Posterior vena cava (tissue), 2 donors: ENCODE measurements at places on chromosomes 4 and X.

DNA sequence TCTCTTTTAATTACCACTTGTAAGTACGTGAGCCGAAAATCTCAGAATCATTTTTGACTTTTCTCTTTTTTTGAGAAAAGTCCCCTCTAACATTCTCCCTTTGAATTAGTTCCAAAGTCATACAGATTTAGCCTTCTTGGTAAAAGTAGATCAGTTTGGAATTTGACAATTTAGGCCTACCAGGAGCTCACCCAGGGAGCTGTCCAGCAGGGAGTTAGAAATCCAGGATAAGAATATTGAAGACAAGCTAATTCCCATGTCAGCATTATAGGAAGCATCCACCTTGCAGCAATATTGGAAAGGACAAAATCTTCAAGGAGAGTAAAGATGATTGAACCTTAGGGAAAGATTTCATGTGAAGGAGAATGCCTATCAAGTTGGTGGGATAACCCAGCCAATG lies 352.2 kb upstream of the CPEB2 start:
- DNase-seq, result no peak

GRCh38 chr4:152996111-152996571 lies 60.0 kb downstream of the FHDC1 start:
- DNase-seq, result no peak

DNA sequence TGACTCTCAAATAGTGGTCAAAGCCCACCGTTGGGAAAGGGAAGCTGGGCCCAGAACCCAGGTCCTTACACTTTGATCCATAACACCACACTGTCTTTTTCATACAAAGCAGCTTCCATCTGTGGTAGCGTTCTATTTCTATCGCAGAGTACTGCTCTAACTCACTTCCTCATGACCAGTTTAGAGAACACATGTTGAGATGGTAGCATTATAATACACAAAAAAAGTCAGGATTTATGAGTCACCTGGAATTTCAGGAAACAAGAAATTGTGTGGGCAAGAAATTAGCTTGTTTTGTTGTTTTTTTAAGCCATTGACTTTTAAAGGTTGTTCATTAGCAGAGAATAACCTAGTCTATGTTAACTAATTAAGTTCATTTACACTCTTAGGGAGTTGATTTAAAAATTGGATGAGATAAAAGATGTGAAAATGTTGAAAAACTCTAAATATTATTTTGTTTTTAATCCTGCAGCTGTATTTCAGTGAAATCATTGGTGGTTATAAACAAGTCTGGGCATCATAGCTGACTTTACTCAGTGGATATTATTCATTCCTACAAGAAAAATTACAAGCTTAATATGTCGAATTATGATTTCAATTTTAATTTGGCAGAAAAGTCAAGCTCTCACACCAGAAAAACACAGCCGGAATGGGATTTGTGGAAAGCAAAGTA lies 1011.1 kb upstream of the HS3ST1 start:
- no peak for DNase-seq

DNA sequence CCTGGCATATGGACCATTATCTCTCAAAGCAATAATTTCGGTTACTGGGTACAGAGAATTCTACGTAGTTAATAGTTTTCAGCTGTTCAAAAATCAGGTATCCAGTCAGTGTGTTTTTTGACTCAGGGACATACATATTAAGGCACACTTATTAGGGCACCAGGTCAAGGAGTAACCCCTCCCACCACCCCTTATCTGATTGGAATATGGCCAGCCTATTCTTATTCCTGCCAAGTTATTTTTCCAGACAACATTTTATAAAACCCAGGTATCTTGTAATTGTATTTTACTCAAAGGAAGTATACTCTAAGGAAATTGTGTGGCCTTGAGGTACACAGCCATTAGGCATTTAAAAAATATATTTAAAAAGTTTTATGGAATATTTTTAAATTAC lies 4.3 kb downstream of the ZFX start:
- DNase-seq, result no peak

DNA sequence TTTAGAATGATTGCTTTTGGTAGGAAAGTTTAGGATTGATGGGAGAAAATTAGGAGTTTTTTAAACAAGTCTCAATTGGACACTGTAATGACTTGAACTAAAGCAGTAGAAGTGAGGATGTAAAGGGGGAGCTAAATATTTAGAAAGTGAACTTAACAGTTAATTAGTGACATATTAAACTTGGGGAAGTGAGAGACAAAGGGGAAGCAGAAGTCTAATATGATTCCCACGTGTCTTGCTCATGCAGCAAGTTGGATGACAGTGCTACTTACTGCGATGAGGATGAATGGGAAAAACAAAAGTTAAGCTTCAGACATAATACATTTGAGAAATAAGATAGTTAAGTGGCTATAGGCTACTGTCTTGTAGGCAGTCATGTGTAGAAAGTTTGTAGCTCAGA lies 110.4 kb downstream of the RPA4 start:
- DNase-seq, result no peak

- DNase-seq, result no peak
Observed at GRCh38 chrX:57119416-57119815, 1.9 kb downstream of the SPIN2B start.

GRCh38 chr4:159107203-159107925 lies 4.5 kb downstream of the RAPGEF2 start:
- DNase-seq, result no peak

- DNase-seq, result no peak
Observed at GRCh38 chrX:19512961-19513360, 2.3 kb downstream of the MAP3K15 start.

- DNase-seq, result no peak
Observed at GRCh38 chr4:77006753-77007353, 57.3 kb downstream of the SEPTIN11 start.
